ENCODE measurements at places on chromosomes 7 and 10.

DNA sequence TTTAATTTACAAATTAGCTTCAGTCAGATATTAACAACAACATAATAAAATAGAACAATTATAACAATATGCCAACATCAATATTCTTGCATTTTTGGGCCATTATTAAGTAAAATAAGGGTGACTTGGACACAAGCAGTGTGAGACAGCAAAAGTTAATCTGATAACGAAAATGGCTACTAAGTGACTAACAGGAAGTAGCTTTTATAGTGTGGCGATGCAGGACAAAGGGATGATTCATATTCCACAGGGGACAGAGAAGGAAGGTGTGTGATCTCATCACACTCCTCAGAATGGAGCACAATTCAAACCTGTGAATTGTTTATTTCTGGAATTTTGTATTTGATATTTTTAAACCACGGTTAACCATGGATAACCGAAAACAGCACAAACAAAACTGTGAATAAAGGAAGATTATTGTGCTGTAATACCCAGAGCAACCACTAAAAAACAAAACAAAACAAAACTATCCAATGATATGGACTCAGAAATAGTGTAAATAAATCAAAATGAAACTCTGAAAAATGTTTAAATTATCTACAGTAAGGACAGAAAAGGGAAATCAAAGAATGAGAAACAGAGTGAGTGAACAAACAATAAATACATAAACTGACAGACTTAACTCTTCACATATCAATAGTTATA is 66.9 kb upstream of the TFEC start:
- no peak for DNase-seq

GRCh38 chr10:34954142-34954541 is 136.0 kb downstream of the CUL2 start:
- no peak for DNase-seq

- no peak for DNase-seq
Measured at GRCh38 chr7:131720703-131721102, 164.3 kb upstream of the PODXL start.

DNA sequence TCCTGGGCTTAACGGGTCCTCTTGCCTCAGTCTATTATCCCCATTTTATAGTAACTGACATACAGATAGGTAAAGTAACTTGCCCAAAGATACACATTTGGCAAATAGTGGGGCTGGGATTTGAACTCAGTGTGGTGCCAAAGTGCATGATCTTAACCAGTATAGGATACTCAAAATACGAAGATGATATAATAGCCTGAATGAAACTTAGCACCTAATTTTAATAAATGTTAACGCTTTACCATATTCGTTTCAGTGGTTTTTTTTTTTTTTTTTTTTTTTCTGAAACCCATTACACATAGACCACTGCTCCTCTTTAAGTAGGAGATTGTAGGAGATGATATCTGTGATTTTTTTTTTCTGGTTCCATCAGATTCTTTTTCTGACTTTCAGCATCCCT is 21.4 kb downstream of the ACTR3B start:
- no peak for DNase-seq

GRCh38 chr7:138618933-138619332 is 82.2 kb downstream of the SVOPL start:
- DNase-seq, result no peak

- DNase-seq, result no peak
Measured at GRCh38 chr10:84541289-84541637, 212.9 kb downstream of the CCSER2 start.

DNA sequence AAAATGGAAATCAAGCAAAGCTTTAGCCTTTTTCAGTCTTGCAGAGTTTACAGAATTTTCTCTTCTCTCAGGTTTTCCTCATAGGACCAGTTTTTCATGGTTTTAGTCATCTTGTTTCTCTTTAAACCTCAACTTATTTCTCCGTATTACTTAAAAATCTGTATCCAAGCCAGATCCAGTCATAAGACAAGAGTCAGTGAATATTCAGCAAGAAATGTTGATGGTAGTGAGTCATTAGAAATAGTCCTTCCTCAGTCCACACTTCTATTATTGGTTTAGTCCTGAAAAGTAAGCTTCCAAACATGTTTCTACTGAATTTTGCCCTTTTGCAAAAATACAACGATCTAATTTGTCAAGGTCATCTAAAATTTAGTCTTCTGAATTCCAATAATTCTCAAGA is 107.0 kb downstream of the VIM start:
- no peak for DNase-seq

GRCh38 chr7:69837387-69838068 is 239.3 kb downstream of the AUTS2 start:
- no peak for DNase-seq

GRCh38 chr10:1673568-1674345 is 63.6 kb downstream of the ADARB2 start:
- no peak for DNase-seq

- DNase-seq, result no peak
Measured at GRCh38 chr10:70827086-70827757, 11.5 kb downstream of the SGPL1 start.

DNA sequence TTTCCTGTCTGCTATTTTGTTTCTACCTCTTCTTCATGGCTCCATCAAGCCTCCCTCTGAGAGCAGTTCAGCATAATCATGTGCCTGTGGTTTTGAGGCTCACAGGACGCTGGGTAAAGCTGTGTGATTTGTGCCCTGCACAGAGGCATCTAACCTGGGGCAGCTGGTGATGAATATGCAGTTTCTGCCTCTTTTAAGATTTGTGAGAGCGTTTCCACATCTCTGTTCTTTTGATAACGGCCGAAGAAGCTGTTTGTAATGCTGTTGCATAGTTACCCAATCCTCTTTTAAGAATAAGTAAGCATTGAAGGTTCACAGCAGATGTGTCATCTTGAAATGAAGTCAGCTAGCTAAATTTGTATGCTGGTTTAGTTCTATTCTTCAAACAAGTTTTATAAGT is 45.2 kb downstream of the PNLIPRP3 start:
- no peak for DNase-seq

DNA sequence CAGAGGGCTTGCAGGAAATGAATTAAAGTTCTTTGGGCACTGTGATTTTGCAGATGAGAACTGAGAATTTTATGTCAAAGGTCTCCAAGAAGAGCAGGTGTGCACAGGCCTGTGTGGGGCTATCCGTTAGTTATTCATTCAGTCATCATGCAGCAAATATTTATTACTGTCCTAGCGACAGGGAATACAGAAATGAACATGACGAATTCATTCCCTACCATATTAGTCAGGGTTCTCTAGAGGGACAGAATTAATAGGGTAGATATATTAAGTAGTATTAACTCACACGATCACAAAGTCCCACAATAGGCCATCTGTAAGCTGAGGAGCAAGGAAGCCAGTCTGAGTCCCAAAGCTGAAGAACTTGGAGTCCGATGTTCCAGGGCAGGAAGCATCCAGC is 2.9 kb upstream of the MMP21 start:
- no peak for DNase-seq

DNA sequence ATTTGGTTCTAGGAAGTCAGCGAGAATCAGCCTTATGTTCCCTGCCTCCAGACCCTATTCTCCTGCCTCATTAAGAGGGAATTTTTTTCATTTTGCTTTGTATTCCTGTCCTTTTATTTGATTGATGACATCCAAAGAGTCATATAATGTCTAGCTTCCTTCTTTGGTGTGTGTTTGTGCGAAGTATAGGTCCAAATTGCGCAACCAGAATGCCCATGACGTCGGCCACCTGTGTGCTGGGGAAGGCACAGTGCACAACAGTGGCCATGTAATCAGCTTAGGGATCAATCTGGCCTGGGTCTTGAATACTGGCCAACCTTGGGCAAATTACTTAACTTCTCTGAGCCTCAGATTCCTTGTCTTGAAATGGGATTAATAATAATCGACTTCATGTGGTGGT is 206.2 kb downstream of the VTI1A start:
- DNase-seq, result no peak

GRCh38 chr10:16952080-16952479 is 134.9 kb upstream of the RSU1 start:
- no peak for DNase-seq

DNA sequence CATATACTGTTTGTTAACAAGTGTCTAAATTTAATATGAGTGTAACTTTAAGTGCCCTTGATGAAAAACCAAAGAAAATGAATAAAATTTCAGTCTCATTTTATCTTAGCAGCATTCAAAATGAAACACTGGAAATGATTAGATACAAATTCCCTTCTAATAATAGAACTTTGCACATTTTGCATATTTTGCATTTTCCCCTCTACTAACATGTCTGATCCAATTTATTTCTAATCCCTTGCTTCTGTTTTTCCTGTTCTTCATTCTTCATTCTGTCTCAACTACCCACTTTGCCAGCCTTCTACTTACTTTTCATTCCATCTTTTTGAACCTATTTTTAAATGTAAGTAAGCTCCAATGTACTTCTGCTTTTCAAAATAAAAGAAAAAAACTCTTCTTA is 42.7 kb upstream of the SEMA3D start:
- DNase-seq, result no peak

- no peak for DNase-seq
Measured at GRCh38 chr7:154451480-154452457, 399.6 kb downstream of the DPP6 start.

DNA sequence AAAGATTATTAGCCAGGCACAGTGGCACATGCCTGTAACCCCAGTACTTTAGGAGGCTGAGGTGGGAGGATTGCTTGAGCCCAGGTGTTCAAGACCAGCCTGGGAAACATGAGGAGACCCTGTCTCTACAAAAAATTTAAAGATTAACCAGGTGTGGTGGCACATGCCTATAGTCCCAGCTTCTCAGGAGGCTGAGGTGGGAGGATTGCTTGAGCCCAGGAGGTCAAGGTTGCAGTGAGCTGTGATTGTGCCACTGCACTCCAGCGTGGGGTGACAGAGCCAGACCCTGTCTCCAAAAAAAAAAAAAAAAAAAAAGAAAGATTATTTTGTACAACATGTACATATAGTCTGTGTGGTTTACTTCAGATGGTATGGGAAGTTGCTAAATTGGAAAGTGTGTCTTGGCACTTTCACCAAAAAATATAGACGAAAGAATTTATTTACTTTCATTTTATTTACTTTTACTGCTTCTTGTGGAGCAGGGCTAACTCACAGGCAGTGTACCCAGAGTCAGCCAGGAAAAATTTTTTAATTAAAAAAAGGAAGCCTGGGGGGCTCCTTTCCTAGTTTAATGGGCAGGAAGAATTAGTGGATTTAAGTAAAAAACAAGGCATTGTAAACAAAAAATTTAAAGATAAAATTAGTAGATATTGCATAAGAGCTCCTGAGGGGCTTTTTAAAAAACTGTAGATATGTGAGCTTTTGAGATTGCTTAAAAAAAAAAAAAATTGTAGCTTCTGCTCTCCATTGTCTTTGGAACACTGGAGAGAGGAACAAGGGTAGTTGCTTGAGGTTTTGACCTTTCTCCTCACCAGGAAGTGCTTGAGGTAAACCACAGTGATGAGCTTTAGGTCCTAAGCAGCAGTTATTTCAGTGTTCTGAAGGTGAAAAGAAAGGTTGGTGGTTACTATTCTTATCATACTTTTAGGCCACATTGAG is 44.6 kb upstream of the VDAC2 start:
- peak; percentile 39 for DNase-seq

Measured in CD4-positive, alpha-beta T cell treated with Interleukin-10 for 1 hour (primary cell).